AG09309 (cell line): ENCODE measurements at places on chromosomes 2 and 18.
A peak's percentile ranks its signal among the peaks of the same experiment; 100 is the strongest.

GRCh38 chr2:204899983-204900382 lies 354.7 kb downstream of the PARD3B start:
- DNase-seq, result no peak

GRCh38 chr18:74412116-74412880 lies 44.8 kb downstream of the DIPK1C start:
- DNase-seq, result no peak

- DNase-seq, result no peak
Measured at GRCh38 chr2:219532378-219532649, 11.3 kb downstream of the CHPF start.

DNA sequence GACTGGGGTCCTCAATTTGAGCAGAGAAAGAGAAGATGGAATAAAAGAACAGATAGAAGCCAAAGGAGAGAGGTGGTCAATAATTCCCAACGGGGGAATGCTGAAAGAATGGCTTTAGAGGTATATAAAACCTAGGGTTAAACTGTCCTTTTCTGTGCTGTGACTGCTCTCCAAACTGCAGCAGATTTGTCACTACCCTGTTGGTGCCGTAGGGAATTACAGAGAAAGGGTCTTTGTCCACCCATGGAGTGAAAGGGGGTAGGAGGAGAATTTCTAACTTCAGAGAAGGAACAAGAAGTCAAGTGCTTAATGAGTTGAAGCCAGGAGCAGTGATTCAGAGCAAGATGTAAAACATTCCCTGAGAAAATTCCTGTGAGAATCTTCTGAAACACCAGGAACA lies 486.5 kb downstream of the NUP35 start:
- DNase-seq, result no peak

- no peak for DNase-seq
Measured at GRCh38 chr18:47944972-47945852, 14.8 kb upstream of the SMAD2 start.

DNA sequence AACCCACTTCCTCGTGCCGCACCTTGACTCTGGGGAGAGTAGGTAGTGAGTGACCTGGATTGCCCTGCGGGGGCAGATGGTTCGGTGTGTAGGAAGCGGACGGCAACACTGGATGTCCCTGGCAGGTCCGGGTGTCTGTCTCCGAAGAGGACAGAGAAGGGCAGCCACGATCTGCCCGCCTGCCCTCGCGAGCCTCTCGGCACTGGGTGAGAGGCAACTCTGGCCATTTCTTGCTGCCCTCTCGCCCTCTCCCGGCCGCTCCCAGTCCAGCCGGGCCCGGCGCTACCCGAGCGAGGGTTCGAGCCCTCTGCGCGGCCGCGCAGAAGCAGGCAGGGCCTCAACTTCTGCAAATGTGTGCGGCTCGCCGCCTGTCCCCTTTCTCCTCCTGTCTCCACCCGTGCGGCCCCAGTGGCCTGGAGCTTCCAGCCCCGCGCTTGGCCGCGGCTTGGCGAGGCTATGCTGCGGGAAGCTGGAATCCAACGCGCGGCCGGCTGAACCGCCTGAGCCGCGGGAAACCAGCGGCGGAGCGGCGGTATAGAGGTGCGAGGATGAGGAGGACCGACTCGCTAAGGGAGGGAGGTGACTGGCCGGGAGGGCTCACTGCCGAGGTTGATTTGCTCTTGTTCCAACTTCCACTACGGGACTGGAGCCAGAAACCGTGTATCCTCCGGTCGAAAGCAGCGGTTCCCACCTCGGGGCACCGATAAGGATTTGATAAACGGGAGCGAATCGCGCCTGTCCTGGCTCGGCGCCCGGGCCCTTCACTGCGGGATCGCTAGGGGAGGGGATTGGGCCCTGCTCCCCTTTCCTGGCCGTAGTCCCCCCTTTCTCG lies 1.5 kb downstream of the EPAS1 start:
- DNase-seq, result no peak

- no peak for DNase-seq
Measured at GRCh38 chr2:39405364-39405763, 31.7 kb downstream of the MAP4K3 start.

- DNase-seq, result no peak
Measured at GRCh38 chr2:72971036-72971435, 53.7 kb downstream of the EMX1 start.

DNA sequence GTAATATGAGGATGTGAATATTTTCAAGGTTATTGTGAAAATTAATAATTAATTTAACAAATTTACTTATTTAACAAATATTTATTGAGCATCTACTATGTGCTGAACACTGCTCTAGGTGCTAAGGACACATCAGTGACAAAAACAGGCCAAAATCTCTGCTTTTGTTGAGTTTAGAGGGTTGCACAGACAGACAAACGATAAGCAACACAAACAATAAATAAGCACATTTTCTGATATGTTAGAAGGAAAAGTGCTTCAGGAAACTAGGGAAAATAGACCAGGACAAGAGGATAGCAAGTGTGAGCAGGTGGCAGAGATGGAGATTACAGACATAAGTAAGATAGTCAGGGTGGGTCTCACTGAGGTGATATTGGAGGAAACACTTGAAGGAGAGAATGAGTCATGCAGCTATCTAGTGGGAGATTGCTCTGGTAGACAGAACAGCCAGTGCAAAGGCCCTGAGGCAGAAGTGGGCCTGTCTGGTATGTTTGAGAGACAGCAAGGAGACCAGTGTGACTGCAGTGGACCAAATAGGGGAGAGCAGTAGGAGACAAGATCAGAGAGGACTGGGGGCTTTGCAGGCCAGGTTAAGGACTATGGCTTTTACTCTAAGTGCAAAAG lies 38.3 kb downstream of the SFXN5 start:
- DNase-seq, result no peak

- no peak for DNase-seq
Measured at GRCh38 chr2:236813766-236814165, 244.1 kb downstream of the ACKR3 start.

DNA sequence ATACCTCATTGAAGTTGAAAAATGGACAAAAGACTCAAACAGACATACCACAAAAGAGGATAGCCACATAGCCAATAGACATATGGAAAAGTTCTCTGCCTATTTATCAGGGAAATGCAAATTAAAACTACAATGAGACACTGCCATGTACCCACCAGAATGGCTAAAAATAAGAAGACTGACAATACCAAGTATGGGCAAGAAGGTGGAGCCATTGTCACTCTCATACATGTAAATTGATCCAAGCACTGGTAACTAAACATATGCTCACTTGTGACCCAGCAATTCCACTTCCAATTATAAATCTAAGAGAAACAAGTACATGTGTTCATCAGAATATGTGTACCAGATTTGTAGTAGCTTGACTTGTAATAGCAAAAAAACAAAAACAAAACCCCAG lies 4.6 kb downstream of the LOXHD1 start:
- no peak for DNase-seq

- DNase-seq, result no peak
Measured at GRCh38 chr2:8984855-8985254, 18.6 kb downstream of the MBOAT2 start.

- no peak for DNase-seq
Measured at GRCh38 chr2:4424153-4424552, 720.8 kb downstream of the DCDC2C start.

DNA sequence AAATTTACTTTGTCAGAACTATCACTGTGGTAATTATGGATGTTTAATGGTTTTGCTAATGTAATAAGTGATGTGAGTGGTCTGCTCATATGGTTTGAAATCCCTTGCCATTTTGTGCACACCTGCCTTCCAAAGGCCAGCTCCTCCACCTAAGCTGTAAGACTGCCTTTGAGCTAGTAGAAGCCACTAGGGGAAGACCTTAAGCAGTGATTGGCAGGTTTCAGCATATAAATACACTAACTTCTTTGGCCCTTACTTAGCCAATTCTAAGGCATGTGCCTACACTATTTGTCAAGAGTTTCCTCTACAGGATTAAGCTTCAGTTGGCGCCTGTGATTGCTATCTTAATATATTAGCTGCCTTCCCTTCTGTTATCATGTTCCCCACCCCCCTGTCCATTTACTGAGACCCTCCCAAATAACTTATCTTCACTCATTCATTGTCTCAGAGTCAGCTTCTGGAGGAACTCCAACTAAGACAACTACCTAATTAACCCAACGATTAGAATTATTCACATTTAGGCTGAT lies 141.1 kb downstream of the MBD5 start:
- no peak for DNase-seq

- DNase-seq, result no peak
Measured at GRCh38 chr2:288758-289361, 969 bp upstream of the ALKAL2 start.

GRCh38 chr2:46302005-46302695 lies 4.9 kb downstream of the EPAS1 start:
- DNase-seq, result no peak

GRCh38 chr2:206700156-206700555 lies 18.0 kb downstream of the DYTN start:
- no peak for DNase-seq

- DNase-seq, result no peak
Measured at GRCh38 chr18:52992041-52992440, 652.0 kb downstream of the DCC start.

DNA sequence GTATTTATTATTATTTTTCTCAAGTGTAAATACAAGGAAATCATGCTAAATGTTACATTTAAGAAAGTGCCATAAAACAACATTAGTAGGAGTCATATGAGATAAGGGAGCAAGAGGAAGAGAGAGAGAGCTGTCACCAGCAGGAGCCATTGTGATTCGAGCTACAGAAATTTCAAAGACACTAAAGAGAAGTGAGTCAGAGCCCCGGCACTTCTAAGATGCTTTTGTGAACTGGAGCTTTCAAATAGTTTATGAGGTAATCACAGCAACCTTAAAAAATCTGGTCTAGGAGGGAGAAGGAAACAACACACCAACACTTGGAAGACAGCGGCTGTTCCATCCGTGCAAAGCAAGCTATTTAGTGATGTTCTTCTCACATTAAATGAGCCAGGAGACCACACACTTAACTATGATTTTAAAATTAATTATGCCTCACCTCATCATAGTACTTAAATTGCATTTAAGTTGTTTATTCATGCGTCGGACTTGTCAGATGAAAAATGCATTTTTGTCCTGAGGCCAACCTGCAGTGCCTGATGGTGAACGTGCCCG lies 382.7 kb upstream of the SALL3 start:
- DNase-seq, result no peak

DNA sequence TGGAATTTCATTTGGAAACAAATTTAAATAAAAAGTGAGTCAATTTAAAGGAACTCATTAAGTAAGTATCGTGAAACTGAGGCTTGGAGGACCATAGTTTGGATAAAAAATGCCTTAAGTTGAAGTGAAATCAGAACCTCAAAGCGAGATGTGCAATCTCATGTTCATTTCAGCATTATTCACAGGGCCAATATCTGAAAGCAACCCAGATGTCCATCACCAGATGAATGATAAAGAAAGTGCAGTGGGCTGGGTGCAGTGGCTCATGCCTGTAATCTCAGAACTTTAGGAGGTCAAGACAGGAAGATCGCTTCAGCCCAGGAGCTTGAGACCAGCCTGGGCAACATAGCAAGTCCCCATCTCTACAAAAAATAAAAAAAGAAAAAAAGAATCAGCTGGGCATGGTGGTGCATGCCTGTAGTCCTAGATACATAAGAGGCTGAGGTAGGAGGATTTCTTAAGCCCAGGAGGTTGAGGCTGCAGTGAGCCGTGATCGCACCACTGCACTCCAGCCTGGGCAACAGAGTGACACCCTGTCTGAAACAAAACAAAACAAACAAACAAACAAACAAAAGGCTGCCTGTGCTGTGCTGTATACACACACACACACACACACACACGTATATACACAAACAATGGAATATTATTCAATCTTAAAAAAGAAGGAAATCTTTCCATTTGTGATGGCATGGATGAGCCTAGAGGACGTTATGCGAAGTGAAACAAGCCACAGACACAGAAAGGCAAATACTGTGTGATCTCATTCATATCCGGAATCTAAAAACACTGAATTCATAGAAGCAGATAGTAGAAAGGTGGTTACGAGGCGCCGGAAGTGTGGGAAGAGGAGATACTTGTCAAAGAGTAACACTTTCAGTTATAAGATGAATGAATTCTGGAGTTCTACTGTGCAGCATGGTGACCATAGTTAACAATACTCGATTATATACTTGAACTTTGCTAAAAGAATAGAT lies 14.5 kb downstream of the SH3RF3 start:
- DNase-seq, result no peak

- no peak for DNase-seq
Measured at GRCh38 chr2:23691106-23691470, 235.8 kb downstream of the ATAD2B start.

GRCh38 chr2:129366263-129366662 lies 613.2 kb upstream of the RAB6C start:
- DNase-seq, result no peak

GRCh38 chr2:168430431-168430830 lies 25.6 kb upstream of the CERS6 start:
- peak; percentile 20 for DNase-seq

DNA sequence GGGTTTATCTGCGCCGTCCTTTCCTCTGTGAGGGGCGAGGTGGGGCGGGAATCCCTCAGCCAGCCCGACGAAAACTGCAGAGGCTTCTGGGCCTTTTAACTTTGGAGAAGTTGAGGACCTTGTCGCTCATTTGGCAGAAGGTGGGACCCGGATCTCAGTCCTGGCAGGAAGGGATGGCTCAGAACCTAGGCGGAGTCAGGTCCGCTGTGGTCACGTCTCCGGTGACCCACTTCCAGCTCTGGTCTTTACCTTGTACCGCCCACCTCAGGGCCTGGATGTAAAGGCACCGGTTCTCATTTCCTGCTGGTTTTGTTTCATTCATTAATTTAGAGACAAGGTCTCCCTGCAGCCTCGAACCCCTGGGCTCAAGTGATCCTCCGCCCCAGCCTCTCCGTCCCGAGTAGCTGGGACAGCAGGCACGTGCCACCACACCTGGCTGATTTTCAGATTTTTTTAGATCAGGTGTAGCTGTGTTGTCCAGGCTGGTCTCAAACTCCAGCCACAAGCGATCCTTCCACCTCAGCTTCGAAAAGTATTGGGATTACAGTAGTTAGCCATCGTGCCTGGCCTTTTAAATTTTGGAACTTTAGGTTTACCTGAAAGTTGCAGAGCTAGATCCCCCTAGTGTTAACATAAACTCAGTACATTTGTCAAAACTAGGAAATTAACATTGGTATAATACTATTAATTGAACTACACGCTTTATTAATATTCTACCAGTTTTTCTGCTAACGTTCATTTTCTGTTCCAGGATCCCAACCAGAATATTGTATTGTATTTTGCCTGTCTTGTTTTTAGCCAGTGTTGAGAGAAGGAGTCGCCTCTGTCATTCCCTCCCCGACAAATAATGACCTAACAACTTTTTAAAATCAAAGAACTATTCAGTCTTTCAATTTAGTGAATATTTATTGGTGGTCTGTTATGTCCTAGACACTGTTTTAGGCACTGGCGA lies 852 bp downstream of the POLI start:
- DNase-seq, result no peak
